ENCODE measurements at places on chromosomes 4 and X. TPM values are rescaled to one million over a fixed set of nuclear protein-coding genes. Genes with fewer than 3 reads are reported as not detected.

GRCh38 chrX:21975812-21976211, 35.3 kb downstream of the SMS start:
- no peak for DNase-seq

DNA sequence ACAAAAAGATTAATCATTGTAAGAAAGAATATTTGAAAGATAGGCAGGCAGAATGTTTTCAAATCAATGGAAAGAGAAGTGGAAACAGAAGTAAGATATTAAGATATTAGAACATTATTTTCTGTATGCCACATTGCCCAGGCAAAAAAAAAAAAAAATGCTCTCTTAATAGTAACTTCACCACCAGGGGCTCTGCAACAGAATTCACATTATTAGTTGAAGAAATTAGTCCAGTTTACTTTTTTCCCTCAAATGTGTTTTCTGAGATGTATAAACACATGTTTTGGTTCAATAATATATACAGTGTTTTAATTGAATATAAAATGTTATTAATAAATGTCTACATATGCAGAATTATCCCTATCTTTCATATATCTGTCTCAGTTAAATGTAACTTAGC, 78.0 kb upstream of the ADAD1 start:
- no peak for DNase-seq

- DNase-seq = no peak
Measured at GRCh38 chrX:63101879-63102620, 249.1 kb downstream of the SPIN4 start.

Gene PAGE2B
- total RNA-seq = 0.55 TPM

Gene CACNA1F
- 0.65 TPM for total RNA-seq

DNA sequence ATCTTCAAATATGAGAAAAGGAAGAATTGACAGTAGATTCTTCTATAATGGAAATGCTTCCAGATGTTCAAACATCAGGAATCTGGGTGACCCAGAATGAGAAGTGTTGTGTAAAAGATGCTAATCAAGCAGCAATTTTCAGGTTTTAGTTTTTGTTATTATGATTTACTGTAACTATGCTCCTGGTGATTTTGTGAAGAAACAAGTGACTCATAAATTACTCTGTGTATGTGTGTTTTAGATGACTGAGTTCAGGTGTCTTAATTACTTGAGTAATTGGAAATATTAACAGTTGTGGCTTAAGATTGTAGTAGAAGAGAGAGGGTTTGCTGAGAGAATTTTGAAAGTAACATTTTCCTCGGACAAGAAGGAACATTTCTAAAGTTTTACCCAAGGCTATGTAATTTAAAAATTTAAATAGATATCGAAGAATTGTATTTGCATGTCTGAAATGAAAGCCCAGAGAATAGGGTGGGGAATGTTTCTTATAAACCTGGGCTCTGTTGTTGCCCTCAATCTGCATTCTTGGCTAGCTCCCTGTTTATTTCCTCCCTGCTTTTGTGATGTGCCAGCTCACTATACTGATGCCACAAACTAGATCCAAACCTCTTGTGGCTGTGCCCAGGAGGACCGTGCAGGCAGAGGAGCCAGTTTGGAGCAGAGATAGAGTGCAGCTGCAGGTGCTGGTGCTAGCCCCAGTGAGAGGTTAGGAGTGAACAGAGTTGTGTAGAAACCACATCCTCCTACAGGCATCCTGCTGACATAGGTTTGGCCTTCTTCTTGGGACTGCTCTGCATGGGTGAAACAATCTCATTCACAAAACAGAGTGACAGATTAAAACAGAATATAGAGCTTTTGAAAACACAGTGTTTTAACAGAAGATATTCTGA, 25.4 kb upstream of the TNIP3 start:
- DNase-seq = peak; percentile 58

Gene NAA11
- total RNA-seq = not detected

DNA sequence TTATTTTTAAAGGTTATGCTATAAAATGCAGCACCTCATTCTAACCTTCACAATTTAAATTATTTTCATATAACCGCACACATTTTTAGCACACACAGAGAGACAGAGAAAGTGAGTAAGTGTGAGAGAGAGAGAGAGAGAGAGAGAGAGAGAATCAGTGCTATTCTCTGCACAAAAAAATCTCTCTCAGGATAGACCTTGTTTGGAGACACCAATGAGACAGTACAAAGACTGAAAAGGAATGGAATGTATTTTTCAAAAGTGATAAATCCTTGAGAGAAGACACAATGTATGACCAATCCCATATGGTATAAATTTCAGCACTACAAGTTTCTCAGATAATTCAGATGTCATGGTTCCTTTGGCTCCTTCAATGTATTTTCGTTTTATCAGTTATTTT, 132.1 kb upstream of the PCDH18 start:
- no peak for DNase-seq

Gene SPOCK3
- total RNA-seq = not detected
